ENCODE measurements at places on chromosomes 16 and 17.

GRCh38 chr17:1412185-1413110 lies 12.4 kb upstream of the YWHAE start:
- DNase-seq, result no peak

- no peak for DNase-seq
Observed at GRCh38 chr16:81094771-81095251, 1.4 kb downstream of the GCSH start.

DNA sequence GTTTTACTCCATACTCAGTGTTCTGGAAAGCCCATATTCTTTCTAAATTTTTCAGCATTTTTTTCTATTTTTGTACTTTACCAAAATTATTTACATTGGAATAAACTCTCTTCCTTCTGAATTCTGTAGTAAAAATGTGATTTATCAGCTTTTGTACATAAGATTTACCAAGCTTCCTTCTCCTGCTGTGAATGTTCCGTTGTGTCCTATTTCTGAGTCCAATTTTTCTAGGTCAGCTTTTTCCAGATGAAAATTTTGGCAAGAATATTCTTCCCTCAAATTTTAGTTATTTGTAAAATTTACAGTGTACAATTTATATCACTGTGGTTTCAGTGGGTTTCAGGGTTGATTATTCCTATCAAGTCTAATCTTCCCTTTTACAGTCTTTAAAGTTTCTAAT lies 27.5 kb downstream of the ASPA start:
- no peak for DNase-seq

GRCh38 chr17:38877130-38877851 lies 7.4 kb downstream of the LASP1 start:
- peak; percentile 78 for DNase-seq

GRCh38 chr16:49789616-49790015 lies 66.3 kb downstream of the ZNF423 start:
- no peak for DNase-seq

DNA sequence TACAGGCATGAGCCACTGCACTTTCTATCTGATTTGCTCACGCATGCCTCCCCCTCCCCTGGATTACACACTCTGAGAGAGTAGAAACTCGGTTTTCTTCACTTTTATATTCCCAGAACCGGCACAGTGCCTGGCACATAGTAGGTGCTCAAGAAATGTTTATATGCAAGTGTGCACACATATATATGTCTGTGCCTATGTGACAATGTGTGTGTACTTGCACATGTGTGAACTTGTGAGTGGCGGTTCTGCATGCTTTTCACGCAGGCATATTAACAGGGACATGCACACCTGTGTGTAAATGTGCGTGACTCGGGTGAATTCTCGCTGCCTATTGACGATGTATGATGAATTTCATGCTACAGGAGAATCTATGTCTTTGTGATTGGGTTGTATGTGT lies 22.1 kb upstream of the IL21R start:
- DNase-seq, result no peak

- no peak for DNase-seq
Observed at GRCh38 chr17:78992542-78993212, 13.0 kb upstream of the LGALS3BP start.

- no peak for DNase-seq
Observed at GRCh38 chr17:34519282-34519681, 60.1 kb upstream of the TMEM132E start.

DNA sequence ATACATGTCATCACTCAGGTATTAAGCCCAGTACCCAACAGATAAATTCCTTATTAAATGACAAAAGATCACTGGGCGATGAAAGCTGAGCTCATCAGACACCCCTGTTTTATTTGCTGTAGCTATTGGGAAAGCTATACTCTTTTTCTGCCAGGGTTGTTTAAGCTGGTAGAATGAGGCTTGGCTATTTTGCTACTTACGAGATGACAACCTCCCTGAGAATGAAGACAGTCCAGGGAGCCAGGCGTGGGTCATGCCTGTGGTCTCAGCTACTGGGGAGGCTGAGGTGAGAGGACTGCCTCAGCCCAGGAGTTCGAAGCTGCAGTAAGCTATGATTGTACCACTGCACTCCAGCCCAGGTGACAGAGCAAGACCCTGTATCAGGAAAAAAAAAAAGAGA lies 4.3 kb upstream of the SH2B1 start:
- no peak for DNase-seq

- peak; percentile 88 for DNase-seq
Observed at GRCh38 chr17:72381597-72382397, 261.0 kb downstream of the SOX9 start.

- DNase-seq, result peak; percentile 30
Observed at GRCh38 chr16:1363501-1364041, 11.8 kb downstream of the GNPTG start.

GRCh38 chr17:69760562-69760961 lies 314.5 kb upstream of the KCNJ16 start:
- DNase-seq, result no peak

DNA sequence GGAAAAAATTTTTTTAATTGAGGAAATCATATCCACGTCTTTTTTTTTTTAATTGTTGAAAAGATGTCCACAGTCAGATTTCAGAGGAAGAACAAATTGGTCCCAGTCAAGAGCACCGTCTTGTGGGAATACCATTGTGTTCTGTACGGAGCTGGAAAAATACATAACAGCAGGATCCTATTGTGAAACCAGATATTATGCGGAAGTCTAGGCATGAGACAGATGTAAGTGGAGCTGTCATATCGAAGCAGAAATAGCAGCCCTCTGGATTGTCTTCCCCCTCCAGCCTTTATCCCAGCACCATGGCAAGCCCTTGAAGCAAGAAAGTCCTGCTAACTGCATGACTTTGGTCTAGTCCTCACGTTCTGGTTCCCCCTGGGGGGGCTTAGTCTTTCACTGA lies 391.6 kb upstream of the ASIC2 start:
- DNase-seq, result no peak

- DNase-seq, result no peak
Observed at GRCh38 chr16:19926449-19927390, 42.1 kb upstream of the GPRC5B start.

DNA sequence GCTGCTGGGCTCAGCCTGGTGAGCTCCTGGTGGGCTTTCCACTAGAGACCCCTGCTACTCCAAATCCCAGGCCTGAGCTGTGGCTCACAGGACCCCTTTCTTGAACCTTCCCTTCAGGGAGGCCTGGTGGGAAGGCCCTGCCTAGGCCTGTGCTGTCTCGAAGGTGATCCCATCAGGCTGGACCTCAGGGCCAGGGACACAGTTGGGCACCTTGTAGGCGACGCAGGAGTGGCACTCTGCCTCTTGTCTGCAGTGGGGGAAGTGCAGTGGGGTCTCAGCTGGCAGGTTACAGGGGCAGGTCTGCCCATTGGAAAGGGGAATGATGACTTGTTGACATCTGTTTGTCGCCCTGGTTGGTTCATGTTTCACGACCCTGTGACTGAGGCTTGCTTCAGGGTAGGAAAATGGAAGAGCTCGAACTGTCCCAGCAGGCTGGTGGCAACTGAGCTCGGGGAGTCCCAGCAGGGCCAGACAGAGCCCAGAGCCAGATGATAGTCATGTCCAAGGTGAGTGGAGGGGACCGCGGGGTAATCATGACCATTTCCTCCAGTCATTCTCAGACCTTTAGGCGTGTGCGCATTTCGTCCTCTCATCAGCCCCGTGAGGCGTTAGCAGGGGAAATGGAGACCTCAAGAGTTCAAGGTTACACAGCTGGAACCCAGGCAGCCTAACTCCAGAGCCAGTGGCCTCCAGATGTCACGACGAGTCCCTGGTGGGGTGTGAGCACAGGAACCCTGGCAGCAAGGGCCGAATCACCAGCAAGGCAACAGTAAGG lies 11.3 kb downstream of the CMIP start:
- DNase-seq, result no peak

GRCh38 chr16:85556456-85557082 lies 56.6 kb upstream of the GSE1 start:
- no peak for DNase-seq

GRCh38 chr17:36667922-36668321 lies 66.5 kb downstream of the MRM1 start:
- no peak for DNase-seq

DNA sequence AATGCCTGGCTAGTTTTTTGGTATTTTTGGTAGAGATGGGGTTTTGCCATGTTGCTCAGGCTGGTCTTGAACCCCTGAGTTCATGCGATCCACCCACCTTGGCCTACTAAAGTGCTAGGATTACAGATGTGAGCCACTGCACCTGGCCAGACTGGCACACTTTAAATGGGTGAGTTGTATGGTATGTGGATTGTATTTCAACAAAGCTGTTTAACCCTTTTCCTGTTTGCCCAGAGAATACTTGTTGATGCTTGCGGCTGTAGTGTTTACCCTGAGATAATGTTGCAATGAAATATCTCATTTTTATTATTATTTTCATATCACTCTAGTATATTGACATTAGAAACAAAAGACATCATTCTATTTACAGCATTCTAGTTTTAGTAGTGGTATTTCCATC lies 17.1 kb upstream of the TMEM94 start:
- DNase-seq, result no peak

GRCh38 chr16:66741169-66741900 lies 10.1 kb downstream of the DYNC1LI2 start:
- DNase-seq, result no peak

GRCh38 chr16:3444032-3444388 lies 530 bp downstream of the NAA60 start:
- DNase-seq, result peak; percentile 3

- no peak for DNase-seq
Observed at GRCh38 chr17:16459855-16460550, 32.0 kb downstream of the LRRC75A start.

- DNase-seq, result no peak
Observed at GRCh38 chr16:78543023-78543422, 443.6 kb downstream of the WWOX start.

DNA sequence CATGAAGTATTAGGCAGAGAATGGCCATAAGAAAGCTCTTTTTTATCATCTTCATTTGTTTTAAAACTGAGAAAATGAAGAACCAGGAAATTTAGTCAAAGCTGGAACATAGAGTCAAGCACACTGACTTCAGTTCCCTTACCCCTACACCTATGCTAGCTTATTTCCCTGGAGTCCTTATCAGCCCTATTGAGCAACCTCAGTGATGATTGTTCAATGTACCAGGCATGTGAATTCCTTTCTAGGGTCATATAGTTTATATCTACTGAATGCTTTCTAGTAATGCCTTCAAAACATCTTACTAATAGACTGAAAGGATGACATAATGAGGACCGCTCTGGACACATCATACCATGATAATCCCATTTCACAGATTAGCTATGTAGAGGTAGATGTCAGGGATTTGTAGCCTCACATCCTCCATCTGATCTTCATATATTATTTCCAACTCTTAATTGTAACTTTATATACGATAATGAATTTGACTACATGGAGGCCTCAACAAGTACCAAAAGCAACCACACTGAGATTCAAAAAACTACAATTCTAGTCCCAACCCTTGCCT lies 460.4 kb upstream of the DYNLRB2 start:
- no peak for DNase-seq

- no peak for DNase-seq
Observed at GRCh38 chr16:30082545-30083090, 6.8 kb downstream of the PPP4C start.

- DNase-seq, result no peak
Observed at GRCh38 chr16:69822174-69822935, 60.2 kb downstream of the WWP2 start.

GRCh38 chr16:25988084-25988483 lies 296.3 kb downstream of the HS3ST4 start:
- DNase-seq, result peak; percentile 42

DNA sequence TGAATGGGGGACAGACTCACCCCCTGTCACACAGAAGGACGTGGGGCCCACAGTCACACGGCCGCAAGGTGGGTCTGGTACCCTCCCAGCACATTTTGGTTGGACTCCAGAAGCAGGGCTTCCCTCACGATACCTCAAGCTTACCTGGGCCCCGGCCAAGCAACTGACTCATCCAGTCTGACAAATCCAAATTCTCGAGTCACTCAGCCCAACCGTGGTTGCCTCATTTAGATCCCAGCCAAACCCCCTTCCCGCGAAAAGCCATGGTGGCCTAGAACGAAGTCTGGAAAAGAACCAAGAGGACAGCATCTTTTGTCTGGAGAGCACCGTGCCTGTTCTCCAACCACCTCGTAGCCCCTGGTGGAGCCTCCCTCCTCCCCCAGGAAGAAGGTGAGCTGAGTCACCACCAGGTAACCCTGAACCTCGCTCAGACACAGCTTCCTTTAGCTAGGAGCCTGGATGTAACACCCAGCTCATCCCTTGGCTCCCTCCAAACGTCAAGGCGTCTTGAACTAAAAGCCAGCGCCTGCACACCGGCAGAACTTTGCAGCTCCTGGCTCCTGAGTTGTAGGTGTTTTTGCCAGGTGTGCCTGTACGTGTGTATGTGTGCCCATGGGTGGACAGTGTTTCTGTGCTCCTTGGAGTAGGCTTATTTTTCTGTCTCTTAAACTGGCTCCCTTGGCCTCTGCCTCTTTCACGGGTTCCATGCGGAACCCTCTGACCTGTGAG lies 78.9 kb downstream of the CMIP start:
- DNase-seq, result no peak

- DNase-seq, result no peak
Observed at GRCh38 chr16:10777356-10777755, 33.7 kb downstream of the NUBP1 start.

- no peak for DNase-seq
Observed at GRCh38 chr17:15238057-15238456, 27.1 kb downstream of the PMP22 start.

All from NCI-H1436 (cell line).